ENCODE measurements at places on chromosomes 1 and 21. TPM values are rescaled to one million over a fixed set of nuclear protein-coding genes. Genes with fewer than 3 reads are reported as not detected.
A peak's percentile ranks its signal among the peaks of the same experiment; 100 is the strongest.

- no peak for DNase-seq
These were observed 105.8 kb downstream of the MRPL39 start for GRCh38 chr21:25501462-25501861.

DNA sequence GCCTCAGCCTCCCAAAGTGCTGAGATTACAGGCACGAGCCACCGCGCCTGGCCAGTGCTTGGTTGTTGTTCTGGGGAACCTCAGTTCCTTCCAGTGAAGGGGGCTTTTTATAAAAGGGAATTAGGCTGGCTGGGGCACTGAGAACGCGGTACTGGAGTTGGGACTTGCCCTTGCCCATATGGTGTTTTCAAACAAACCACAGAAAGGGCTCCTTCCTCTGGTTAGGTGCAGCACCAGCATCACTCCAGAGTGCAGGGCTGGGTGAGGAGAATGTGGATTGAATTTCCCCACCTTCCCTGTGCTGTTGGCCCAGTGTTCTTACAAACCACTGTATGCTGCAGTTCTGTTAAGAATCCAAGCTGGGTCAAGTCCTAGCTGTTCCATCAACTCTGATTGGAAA is 5.3 kb downstream of the MAN1C1 start:
- no peak for DNase-seq

Gene LRRC53
- not detected for total RNA-seq

Gene OR2M3
- total RNA-seq = not detected

Gene TINAGL1
- 46.2 TPM for total RNA-seq

Gene SSR2
- 393 TPM for total RNA-seq

Gene TNFAIP8L2
- total RNA-seq = 0.64 TPM

Gene TENT5C
- 4.1 TPM for total RNA-seq

DNA sequence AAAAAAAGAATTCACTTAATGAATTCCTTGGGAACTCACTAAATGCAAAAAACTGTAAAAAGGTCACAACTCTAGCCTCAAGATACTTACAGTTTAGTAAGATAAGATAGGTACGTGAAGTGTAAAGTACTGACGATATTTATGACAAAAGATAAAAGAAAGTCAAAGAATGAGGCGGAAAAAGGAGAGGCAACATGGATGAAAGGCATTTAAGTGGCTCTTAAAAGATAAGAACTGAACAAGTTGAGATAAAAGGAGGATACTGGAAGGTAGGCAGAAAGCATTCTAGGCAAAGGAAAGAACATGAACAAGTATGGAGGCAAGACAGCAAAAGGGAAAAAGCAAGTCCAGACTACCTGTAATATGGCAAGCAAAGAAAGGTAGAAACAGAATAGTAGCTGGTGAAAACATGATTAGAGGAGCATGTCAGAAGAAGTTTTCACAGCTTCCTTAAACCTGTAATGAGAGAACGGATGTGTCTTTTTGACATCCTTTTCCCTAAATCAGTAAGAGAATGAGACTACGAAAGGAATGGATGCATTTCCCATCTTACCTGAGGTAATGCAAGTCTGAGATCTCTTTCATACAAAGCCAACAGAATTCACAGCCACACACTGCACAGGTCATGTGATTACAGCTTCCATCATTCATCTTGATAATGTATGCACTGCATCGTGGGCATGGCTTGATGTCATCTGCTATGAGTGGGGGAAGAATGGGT is 16.8 kb downstream of the RNF19B start:
- no peak for DNase-seq

GRCh38 chr1:228261706-228262105 is 53.9 kb downstream of the OBSCN start:
- DNase-seq = no peak

- no peak for DNase-seq
These were observed 20.9 kb downstream of the POFUT2 start for GRCh38 chr21:45266518-45267389.

Gene HFM1
- 3.9 TPM for total RNA-seq

DNA sequence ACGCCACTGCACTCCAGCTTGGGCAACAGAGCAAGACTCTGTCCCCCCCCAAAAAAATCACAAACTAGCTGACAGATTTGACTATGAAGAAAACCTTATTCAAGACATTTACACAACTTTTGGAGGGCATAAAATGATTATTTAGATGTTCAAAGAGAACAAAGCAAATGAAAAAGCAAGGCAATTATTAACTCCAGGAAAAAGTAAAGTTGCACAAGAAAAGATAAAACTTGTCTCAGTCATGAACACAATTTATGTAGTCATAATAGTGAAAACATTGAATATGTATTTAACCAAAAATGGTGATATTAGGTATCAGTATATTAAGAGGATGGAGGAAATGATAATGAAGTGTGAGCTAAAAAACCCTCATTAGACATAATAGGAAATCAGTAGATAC is 11.9 kb upstream of the TARDBP start:
- DNase-seq = no peak

GRCh38 chr1:200183637-200184036 is 156.1 kb downstream of the NR5A2 start:
- no peak for DNase-seq

- peak; percentile 78 for DNase-seq
These were observed 63.2 kb downstream of the SYDE2 start for GRCh38 chr1:85137660-85138059.

DNA sequence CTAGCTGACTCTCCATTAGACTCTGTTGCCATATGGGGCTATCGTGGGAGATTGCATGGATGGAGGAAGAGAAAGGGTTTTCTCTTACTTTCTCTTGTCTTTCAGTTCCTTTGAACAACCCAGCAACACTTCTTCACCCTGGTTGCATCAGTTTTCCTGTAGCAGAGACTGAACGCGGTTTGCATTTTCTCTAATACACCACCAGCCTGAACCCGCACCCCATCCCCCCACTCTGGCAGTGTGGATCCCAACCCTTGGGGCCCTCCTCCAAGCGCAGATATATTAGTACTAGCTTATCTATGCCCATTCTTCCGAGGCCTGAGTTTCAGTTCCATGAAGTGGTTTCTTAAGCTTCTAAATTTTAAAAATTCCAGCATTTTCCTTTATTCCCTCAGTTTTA is 12.6 kb downstream of the DR1 start:
- DNase-seq = no peak

DNA sequence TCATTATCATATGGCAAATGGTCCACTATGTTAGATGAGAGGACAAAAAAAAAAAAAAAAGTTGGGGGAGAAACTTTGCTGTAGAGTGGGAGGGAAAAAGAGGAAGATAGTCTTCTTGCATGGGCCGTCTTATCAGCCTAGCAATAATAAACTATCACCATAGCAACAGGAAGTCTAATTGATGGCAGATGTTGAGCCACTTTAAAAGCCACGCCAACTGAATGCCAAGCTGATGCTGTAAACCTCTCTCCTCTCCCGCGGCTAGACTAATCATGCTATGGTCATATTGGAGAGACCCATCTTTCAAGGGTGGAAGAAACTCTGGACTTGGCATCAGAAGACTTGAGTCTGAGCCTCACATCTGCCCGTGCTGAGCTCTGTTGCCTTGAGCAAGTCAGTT is 122.2 kb upstream of the HOOK1 start:
- DNase-seq = peak; percentile 42

GRCh38 chr21:26115305-26115704 is 55.3 kb downstream of the APP start:
- DNase-seq = no peak

DNA sequence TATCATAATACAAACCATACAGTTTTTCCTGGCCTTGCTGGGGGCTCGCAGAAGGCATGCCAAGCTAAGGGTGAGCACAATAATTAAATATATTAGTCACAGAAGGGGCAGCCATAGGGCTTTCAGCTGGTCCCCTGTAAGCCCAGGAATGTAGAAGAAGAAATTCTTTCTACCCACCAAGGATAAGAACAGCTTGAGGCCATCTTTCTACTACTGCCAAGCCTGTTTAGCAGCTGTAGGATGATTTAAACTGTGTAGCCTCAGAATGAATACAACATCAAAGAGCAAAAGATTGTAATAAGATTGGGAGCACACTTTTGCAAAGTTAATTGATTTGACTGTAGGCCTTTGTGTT is 171.5 kb downstream of the LRRC7 start:
- no peak for DNase-seq

- DNase-seq = no peak
These were observed 109.4 kb downstream of the GIPC2 start for GRCh38 chr1:78155121-78155520.

DNA sequence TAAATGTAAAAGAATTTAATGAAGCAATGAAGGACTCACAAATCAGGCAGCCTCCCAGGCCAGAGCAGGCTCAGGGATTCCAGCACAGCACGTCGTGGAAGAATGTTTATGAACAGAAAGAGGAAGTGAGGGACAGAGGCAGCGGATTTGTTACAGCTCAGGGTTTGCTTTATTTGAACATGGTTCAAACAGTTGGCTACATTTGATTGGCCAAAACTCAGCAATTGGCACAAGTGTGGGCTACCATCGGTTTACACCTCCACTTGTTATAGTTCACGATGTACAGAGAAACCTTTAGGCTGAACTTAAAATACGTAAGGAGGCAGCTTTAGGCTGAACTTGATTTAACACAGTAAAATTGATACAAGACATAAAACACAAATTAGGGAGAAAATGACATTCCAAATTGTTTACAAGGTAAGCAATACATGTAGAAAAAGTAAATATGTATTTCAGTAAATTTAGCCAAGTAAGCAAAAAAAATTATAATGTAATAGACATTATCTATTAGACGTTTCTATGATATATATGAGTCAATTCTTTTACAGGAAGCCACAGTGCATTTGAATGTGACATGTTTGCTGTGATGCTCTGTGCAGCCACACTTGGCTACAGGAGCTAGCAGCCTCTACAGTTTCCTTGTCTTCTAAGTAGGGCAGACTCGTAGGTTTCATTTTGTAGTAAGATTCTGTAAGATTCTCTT is 126.5 kb downstream of the ADSS2 start:
- no peak for DNase-seq

Gene BRINP2
- 1.6 TPM for total RNA-seq

Gene CA14
- total RNA-seq = 2.4 TPM

Gene BACE2
- 34.6 TPM for total RNA-seq

DNA sequence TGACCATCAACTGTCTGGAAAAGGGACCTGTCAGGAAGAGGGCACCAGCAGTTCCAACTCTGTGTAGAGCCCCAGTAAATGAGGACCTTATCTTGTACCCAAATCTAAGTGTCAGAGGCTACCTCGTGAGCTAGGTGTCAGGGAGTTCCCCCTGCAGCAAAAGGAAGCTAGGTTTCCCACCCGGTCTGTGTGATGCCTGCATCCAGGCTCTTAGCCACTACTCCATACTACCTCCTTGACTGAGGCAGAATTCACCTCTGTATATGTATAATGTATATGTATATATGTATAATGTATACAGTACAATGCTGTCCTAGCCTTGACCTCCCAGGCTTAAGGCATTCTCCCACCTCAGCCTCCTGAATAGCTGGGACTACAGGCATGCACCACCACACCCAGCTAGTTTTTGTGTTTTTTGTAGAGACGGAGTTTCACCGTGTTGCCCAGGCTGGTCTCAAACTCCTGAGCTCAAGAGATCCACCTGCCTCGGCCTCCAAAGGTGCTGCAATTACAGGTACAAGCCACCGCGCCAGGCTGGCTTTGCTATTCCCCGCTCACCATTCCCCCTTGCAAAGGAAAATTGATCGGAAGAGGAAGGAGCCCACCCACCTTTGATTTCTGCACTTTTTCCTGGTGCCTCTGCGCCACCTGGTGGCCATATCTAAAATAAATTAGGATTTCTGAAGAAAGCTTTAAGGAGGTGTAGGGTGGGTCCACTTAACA is 15.7 kb upstream of the LUZP1 start:
- peak; percentile 69 for DNase-seq

DNA sequence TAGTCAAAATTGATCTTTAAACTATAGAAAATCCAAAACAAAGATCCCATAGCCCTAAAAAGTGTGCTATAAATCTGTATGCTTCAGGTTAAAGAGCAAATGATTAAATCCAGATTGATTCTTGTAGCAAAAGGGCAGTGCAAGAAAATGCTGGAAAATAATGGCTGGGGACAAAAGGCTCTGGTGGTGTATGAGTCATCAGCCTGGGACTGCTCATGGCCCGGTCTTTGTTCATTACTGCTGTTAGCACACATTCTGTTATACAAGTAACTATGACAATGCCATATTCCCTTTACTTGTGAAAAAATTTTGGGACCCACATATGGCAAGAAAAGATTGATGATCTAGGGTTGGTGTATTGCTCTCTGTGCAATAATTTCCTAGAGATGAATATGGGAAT is 89.1 kb downstream of the RWDD3 start:
- peak; percentile 51 for DNase-seq

DNA sequence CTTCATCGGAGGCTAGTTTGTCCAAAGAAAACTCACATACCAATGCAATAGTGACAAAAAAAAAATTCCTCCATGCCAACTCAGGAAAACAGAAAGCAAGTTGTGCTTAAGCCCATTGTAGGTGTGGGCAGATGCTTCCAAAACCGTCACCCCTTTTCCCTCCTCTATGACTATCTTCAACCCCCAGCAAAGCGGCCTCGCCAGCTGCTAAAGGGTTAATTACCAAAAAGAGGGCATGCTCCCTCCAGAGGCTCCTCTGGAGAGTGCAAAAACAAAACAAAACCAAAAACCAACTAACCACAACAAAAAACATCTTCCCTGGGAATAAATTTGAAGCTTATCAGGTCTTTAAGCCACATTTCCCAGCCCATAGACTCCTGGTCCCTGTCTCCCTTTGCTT is 1.2 kb downstream of the LMOD1 start:
- DNase-seq = no peak

Gene PRUNE1
- total RNA-seq = 20.3 TPM

DNA sequence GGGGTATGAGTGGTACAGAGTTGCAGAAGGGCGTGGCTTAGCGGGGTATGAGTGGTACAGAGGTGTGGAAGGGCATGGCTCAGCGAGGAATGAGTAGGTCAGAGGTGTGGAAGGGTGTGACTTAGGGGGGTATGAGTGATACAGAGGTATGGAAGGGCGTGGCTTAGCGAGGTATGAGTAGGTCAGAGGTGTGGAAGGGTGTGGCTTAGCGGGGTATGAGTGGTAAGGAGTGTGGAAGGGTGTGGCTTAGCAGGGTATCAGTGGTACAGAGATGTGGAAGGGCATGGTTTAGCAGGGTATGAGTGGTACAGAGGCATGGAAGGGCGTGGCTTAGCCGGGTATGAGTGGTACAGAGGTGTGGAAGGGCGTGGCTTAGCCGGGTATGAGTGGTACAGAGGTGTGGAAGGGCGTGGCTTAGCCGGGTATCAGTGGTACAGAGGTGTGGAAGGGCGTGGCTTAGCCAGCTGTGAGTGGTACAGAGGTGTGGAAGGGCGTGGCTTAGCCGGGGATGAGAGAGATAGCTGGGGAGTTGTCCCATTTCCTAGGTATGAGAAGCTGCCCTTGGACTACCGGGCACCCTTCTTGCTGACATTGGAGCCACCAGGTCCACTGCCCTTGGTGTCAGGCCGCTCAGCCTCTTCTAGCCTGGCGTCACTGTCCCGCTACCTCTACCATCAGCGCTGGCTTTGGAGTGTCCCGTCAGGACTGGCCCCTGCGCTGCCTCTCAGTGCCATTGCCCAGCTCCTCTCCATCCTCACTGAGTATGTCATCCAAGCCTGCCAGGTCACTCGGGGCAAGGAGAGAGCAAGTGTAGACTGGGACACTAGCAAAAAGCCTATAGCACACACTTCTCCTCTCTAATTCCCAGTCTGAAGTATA is 29.8 kb downstream of the HYI start:
- no peak for DNase-seq

GRCh38 chr21:15774590-15774989 is 44.8 kb downstream of the USP25 start:
- DNase-seq = no peak

Gene PTGS2
- 21.9 TPM for total RNA-seq

GRCh38 chr1:17671741-17672140 is 83.4 kb upstream of the ACTL8 start:
- DNase-seq = no peak

Data from hepatocyte (in vitro differentiated cells).